ENCODE measurements at places on chromosomes 4 and X.

DNA sequence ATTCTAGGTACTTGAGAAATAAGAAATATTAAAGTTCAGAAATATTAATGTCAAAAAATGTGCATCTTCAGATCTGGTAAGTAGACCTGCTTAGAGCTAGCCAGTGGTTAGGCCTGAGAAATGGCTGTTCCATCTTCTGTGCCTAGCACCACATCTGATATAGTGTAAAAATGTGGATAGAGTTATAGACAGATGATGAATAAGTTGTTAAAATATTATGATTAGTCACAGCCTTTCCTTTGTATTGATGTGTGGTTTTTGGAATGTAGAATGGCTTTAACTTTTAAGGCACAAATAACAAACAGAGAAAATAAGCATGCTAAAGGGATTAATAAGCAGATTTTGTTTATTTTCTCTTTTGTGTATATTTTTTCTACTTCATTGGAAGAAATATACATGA is 133.5 kb upstream of the NUDT6 start:
- DNase-seq = no peak

DNA sequence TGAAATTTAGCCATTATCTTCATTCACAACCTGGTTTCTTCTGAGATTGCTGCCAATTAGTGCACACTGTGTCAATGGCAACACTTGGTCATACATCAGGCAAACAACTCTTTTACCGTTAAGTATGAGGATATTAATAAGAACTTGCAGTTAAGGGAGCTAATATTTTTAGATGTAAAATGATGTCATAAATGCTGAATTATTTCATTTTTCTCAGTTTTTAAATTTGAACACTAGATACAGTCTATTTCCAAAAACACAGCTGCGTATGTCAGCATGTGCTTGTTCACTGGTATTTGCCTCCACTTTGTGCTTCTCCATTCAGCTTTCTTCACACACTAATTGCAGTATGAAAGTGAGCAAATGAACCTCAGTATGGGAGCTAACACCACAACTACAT is 1.6 kb downstream of the KLHL13 start:
- DNase-seq = no peak

- DNase-seq = peak; percentile 1
Observed at GRCh38 chr4:64756016-64756415, 346.8 kb upstream of the TECRL start.

- DNase-seq = no peak
Observed at GRCh38 chr4:85870298-85871083, 395.5 kb downstream of the ARHGAP24 start.

DNA sequence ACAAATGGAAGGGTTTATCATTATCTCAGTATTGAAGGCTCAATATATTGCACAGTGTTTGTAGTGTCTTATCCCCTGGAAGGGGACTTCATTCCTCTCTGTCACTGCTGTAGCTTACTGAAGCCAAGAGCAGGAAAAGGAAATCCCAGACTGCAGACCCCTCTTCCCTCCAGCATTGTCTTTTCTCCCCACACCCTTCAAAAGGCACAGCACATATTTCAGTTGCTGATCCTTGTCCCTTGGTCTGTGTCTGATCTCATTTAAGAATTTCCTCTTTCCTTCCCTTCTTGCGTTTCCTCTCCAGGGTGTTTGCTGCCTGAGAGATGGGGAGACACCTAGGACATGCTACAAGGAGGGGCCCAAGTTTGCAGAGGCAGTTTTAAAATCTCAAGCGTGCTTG is 40.1 kb downstream of the STIM2 start:
- no peak for DNase-seq

DNA sequence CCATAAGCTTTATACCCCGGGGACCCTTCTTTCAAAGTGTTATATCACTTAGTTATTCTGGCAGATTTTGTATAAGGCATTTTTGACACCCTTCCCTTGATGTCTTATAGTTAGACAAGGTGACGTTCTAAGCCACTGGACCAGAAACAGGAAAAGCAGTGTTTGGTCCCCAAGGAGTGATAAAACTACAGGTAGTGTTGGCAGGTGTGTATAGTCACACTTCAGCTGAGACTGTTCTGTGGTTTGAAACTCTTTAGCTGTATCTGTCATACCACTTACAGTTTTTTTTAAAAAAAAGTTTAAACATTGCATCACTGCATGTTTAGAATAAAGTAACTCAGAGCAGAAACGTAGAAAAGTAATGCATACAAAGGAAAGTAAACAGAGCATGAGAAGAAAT is 48.5 kb downstream of the TLL1 start:
- DNase-seq = no peak

DNA sequence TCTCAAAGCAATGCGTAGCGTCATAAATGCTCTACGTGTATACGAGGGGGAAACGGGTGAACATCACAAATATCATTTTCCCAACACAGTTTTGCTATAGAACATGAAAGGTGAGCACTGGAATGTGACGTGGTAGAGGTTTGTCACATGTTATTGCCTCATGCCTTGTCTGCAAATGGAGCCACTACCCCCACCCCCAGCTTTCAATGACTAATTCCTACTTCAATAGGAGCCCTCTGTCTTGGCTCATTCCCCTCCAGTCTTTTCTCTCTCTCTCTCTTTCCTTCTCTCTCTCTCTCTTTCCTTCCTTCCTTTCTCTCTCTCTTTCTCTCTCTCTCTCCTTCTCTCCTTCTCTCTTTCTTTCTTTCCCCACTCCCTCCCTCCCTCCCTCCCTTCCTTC is 127.0 kb downstream of the STOX2 start:
- DNase-seq = no peak

DNA sequence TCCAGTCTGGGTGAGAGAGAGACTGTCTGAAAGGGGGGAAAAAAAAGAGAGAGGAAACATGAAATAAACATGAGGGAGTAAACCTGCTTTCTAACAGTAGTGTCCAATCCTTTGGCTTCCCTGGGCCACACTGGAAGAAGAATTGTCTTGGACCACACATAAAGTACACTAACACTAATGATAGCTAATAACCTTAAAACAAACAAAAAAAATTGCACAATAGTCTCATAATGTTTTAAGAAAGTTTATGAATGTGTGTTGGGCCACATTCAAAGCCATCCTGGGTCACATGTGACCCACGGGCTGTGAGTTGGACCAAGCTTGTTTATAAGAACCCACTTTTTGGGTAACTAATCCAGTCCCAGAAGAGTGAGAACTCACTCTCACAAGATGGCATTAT is 30.3 kb downstream of the PDS5A start:
- DNase-seq = no peak

DNA sequence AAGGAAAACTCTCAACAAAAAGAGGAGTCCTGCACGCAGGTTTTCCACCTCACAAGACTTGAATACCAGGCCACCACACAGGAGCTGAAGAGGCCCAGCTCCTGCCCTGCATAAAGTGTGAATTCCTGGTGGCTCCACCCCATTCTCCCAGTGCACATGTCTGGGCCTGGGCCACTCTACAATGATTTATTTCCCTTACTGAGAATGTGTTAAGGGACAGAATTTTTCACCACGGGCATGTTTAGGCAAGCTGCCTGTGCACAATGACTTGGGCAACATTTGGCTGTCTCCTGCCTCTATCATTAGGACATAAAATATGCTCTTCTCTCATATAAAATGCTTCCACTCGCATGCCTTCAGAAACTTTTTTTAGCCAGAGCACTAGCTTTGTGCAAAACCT is 197.1 kb downstream of the SLC7A11 start:
- no peak for DNase-seq

DNA sequence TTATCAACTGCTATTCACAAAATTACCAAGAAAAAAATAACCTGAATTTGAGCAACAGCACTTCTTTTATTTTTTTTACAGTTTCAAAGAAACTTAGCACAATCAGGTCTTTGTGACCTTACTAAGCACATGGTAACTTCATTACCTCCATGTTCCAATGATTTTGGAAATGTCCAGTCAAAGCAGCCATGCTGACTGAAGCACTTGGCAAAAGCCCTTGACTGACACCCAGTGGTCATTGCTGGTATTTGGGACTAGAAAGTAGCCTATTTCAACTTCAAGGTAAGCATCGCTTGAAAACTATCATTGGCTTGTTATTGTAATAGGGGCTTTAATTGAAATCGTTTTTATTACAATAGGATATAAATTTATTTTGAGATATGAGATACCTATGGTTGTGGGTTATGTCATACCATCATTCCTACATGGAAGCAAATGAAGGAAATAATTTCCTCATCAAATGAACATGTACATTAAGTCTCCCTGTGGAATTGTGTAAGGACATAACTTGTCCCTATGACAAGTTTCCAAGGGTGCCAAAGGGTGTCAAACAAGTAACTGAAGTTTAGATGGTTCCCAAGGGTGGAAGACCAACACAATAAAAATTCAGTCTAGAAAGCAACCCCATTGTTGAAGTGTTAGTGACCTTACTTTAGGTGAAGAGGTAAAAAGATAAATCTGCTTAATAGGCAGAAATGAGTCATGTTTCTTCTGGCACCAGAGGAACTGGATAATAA is 15.2 kb upstream of the ANXA10 start:
- peak; percentile 93 for DNase-seq

GRCh38 chr4:182547435-182547834 is 304.2 kb downstream of the TENM3 start:
- no peak for DNase-seq

GRCh38 chrX:16892504-16893362 is 22.6 kb upstream of the RBBP7 start:
- DNase-seq = peak; percentile 87

GRCh38 chrX:118225711-118226428 is 109.3 kb upstream of the KLHL13 start:
- DNase-seq = peak; percentile 16

DNA sequence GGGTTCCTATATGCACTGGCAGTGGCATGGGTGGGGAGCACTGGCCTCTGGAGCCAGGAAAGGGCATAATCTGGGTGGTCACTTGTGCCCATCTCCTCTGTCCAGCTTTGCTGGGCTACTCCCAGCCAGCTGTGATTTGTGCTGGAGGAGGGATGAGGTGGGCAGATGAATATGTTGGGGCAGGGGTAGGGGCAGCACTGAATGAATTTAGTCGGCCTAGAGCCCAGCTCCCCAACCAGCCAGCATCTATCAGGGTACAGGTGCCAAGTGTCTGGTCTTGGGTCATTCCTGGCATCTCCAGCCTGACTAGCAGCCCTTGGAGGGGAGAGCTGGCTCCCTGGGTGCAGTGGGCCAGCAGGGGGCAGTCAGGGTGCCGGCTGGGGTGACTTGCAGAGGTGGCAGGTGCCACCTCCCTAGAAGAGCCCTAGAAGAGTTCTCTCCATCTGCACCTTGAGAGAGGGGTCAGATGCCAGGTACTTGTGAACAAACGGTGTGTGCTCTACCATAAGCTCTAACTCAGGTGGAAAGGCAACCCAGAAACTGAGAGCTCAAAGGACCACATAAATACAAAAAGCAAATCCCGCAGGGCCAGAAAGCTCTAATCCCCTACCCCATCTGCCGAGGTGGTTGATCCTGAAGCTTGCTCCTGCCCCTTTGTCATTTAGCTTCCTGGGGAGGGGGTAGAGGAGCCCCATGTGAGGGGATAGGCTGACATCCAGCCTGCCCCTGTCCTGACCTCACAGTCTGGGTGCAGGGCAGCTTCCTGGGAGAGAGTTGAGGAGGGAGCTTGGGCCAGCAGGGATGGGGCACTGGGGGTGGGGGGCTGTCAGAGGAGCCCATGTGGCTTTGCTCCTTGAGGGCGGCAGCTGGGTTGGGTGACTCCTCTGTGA is 2.2 kb downstream of the SORCS2 start:
- no peak for DNase-seq

DNA sequence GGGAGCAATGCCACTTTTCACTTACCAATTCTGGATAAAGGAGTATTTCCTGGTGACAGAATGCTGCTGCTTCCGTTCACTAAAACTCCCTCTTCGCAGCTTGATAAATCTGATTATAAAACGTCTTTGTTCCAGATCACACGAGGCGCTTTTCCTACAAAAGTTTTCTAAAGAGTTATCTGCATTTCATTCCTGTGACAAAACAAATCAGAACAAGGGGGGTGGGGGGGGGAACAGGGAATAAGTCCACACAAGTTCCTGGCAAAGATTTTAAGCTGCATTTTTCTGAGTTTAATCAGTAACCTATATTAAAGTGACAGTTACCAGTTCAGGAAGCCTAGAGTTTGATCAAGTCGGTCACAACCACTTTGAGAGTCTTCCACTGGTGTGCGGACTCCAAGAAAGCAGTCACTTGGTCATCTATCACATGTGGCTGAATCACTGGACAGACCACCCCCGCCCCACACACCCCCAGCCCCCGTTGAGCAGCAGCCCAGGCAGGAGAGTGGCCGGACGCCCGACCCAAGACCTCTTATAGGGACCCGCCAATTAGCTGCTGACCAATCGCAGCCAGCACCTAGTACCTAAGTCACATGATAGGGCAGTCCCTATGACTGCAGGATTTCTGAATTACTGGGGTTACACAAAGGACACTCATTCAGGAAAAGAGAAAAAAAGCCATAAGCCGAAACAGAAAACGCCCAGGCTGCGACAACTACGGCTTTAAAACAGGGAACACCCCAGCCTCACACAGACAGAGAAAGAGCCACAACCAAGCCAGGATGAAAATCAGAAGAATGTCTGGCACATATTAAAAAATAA is 569.3 kb upstream of the DIPK2B start:
- peak; percentile 94 for DNase-seq

DNA sequence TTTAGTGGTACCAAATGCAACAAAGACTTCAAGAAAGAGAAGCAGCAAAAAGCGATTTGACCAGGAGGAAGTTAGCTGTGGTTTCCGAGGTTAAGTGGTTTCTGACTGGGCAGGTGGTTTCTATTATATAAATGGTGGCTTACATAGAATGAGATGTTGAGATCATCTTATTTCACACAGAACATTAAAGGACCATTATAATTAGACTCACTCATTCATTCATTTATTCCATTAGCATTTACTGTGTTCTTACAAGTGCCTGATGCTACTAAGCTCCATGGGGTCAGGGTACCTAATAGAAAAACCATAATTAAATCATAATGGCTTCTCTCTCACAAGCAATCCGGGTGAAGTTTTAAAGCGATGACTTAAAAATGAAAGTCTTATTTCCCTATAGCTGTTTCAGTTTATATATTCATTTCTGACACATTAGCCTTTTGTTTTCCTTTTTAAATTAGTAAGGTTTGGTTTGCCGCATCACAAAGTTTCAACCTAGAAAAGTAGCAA is 10.6 kb downstream of the TSPAN6 start:
- no peak for DNase-seq

DNA sequence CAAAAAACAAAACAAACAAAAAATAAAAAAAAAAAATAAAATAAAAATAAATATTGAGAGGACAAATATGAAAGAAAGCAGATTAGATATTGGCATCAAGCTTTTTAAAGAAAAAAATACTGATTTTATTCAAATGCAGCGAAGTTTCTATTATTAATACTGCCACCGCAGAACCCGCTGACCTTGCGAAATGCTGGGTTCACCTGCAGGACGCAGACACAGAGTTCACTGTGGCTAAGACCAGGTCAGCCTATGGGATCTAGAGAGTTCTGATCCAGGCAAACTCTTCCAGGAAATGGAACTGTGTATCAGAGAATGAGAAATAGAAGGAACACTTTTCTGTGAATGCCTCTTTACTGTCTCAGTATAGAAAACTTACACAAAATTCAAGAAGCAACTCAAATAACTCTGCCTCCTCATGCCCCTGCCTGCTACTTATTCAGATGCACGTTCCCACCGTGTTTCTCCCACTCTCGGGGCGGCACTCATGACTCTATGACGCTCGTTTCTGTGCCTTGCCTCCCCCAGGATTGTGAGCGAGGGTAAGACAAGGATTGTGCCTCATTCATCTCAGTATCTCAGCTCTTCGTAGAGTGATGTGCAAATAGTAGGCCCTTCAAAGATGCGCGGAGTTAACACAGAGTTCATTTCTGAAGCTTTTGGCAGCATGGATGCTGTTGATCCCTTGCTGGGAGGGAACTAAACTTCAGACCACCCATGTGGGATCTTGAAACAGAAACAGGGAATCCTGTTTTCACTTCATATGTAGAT is 44.1 kb upstream of the TLR3 start:
- no peak for DNase-seq

GRCh38 chr4:6368601-6369000 is 99.0 kb downstream of the WFS1 start:
- no peak for DNase-seq
